ENCODE measurements at places on chromosomes 12 and 14.
A peak's percentile ranks its signal among the peaks of the same experiment; 100 is the strongest.

DNA sequence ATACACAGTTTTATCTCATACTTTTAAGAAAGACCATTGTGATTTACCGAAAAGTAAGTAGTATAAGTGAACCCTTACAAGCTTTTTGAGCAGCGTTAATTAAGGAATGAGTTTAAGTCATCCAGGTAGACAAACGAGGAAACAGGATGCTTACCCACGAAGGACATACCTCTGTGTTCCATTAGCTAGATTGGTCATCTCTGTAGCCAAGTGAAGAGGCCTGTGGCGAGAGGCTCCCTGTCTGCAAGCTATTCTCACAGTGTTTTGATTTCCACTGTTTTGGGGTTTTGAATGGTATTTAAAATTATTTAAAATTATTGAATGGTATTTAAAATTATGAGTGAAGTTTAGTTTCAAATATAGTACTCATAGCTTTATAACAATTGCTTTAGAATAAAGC lies 342.1 kb upstream of the RGS6 start:
- peak; percentile 61 for DNase-seq

DNA sequence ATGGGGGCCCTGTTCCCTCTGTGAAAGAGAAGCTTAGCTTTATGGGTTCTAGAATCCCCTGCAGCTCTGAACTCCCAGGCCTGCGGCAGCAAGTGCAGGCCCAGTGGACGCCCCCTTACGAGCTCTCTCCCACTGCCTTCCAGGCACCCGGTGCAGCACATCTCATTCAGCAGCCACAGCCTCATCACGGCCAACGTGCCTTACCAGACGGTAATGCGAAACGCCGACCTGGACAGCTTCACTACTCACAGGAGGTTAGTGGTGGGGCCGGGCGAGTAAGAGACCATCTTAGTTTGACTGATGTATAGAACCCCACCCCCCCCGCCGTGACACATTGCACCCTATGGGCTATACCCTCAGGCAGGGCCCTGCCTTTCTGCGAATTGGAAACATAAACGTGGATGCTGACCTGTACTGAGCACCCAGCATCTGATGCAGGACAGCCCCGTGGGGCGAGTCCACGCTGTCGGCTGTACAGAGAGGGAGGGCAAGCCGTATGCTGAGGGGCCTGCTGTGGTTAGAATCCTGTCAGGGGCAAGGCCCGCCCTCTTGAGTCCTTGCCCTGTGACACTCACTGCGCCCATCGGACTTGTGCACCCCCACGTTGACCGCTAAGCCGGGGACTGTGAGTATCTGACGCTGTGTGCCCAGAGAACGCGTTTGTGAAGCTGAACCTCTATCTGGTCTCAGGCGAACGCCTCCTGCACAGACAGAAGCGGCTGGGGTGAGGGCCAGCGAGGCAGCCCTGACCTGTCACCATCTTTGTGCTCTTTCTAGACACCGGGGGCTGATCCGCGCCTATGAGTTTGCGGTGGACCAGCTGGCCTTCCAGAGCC lies 71.7 kb downstream of the TESC start:
- no peak for DNase-seq

- DNase-seq = no peak
Observed at GRCh38 chr14:55583942-55584468, 4.0 kb downstream of the KTN1 start.

DNA sequence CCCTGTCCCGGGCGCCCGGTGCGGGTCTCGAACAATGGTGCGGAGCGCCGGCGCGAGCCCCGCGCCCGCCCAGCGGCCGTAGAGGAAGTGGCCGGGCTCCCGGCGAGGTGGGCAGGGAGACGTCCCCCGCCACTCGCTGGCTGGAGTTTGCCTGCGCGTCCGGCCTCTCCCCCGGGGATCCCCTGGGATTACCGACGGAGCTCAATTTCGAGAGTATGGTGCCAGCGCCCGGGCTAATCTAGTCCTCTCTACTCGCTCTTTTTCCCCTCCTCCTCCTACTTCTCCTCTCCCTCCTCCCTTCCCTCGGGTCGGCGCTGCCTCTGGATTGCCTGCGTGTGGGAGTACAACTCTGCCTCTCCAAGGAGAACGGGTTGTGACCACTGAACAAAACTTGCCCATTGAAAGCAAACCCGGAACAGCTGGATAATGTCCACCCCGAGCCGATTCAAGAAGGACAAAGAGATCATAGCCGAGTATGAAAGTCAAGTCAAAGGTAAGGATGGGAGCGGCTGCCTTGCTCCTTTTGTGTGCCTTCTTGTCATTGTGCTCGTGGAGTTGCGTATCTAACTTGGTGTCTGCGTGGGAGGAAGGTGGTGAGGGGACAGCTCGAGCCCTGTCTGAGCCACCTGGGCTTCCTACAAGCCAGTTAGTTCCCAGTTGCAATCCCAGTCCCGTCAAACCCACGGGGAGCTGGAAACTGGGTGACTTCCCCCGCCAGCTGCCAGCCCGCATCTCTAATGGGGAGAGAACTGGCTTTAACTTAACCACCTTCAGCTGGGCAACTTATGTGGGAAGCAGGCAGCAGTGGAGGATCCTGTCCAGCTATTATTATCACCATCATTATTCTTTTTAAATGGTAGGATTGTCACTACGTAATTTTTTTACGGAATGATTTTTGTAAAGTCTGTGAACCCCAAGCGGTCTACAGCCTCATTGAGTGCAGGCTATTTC lies at the start of gene SRGAP1:
SRGAP1 (plus strand) TSS at position 310 of the 951 bp plus-strand sequence; CDS start at position 427, 117 bp downstream.
- DNase-seq = peak; percentile 60

DNA sequence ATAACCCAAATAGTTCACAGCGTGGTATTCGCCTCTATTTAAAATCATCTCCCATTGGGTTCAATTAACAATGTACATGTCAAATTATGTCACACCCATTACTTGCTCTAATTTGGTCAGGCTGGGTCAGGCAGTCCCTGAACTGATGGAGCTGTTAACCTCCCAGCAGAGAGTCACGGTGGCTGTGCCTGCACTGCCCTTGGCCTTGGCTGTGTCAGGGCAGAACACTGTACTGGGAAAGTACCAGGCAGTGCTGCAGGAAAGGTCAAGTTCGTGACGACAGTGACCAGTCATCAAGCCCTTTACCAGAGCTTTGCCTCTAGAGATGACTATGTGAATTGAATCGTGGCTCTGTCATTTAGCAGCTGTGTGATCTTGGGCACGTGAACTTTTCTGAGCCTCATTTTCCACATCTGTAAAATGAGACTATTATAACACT lies 100.0 kb downstream of the ARF6 start:
- peak; percentile 78 for DNase-seq

Measured in G401 (cell line).